ENCODE measurements at places on chromosomes 1 and 21.

GRCh38 chr21:42037943-42038342, 27.8 kb upstream of the ZBTB21 start:
- no peak for DNase-seq

DNA sequence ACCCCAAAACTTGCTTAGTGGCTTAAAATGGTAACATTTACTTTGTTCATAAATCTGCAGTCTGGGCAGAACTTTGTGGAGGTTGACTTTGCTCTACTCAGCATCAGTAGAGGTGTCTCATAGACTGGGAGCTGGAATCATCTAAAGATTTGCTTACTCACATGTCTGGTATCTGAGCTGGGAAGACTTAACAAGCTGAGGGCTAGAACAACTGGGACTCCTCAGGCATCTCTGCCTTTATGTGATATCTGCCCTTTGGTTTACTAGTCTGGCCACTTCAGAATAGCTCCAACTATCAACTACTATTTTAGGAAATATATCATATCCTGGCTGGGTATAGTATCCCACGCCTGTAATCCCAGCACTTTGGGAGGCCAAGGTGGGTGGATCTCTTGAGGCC, 82.5 kb downstream of the C4BPA start:
- DNase-seq: no peak

- DNase-seq: no peak
These were observed 26.0 kb upstream of the BCL9 start for GRCh38 chr1:147515045-147515869.

DNA sequence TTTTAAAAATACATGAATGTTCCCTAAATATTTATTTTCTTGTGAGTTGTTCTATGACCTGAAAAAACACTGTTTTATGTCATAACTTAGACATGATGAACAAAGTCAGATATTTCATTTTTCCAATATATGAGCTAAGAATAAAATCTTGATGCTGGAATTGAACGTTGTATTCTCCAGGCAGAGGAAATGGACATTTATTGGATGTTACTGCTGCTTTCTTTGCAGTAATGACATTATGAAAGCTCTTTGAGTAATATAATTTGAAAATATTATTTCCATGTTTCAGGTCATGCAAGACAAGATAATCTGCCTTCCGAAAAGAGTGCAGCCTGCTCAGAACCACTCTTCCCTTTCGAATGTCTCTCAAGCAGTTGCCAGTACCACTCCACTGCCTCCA, 79.5 kb downstream of the LRRC8C start:
- no peak for DNase-seq

GRCh38 chr1:205211839-205212536, 486 bp upstream of the DSTYK start:
- DNase-seq: no peak

DNA sequence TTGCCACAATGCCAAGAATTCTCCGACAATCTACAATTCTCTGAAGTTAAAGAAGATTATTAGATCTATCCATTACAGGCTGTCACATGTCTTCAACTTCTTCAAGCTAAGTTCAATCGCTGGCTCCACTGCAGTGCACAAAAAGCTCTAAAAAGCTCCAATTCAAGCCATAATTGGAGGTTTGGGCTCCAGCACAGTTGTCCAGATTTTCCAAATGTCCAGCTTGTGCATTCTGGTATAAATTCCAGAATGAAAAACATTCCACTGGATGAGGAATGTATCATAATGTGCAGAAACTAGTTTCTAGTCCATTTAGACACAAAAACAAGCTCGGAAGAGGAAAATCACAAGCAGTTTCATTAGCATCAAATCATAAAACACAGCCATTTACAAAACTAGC, 138.6 kb downstream of the NRIP1 start:
- DNase-seq: no peak

DNA sequence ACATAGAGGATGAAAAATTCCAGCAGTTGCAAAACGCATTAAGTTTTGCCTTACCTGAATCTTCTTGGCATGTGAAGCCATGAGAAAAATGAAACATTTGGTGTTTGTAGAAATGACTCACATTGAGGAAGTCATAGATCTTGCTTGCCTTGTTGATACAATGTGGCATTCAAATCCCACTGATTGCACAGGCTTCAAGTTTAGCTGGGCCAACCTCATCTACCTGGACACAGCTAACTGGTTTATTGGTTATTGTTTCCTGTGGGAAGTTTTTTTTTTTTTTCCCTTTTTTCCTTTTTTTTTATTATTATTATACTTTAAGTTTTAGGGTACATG, 168.9 kb upstream of the C21orf91 start:
- no peak for DNase-seq
